T-helper 2 cell (primary cell): ENCODE measurements at places on chromosomes 2 and 18.
A peak's percentile ranks its signal among the peaks of the same experiment; 100 is the strongest.

DNA sequence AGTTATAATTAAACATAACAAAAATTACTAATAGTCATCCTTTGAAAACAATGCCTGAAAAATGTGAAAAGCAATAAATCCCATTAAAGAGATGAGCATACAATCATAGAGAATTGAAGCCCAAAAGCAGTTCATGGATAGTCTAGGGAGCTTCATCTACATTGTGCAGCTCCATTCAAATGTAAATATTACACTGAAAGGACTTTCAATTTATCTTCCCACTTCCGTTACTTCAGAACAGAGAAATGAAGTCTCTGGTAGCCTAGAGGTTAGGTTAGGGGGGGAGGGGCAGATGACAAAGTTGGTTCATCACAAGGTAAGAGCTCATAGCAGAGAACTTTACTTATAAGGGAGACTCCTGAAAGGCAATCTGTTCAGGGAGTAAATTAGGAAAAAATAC lies 126.6 kb upstream of the RGPD4 start:
- no peak for DNase-seq

DNA sequence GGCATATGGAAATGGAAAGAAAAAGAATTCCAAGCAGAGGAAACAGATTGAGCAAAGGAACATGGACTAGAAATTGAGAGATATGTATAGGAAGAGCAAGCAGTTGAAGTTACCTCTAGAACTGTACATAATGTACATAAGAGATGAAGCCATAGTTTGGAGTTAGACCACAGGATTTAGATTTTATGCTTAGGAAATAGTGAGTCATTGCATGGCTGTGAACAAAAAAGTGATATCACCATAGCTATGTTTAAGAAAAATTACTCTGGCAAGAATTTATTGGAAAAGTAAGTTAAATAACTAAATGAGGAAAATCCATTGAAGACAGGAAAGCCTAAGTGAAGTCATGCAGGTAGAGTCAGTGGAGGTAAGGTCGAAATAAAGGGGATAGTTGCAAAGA lies 99.4 kb upstream of the GALNT5 start:
- no peak for DNase-seq

- DNase-seq = no peak
Measured at GRCh38 chr2:73931531-73932500, 5.1 kb downstream of the DGUOK start.

- DNase-seq = no peak
Measured at GRCh38 chr2:86049529-86049928, 56.2 kb downstream of the POLR1A start.

DNA sequence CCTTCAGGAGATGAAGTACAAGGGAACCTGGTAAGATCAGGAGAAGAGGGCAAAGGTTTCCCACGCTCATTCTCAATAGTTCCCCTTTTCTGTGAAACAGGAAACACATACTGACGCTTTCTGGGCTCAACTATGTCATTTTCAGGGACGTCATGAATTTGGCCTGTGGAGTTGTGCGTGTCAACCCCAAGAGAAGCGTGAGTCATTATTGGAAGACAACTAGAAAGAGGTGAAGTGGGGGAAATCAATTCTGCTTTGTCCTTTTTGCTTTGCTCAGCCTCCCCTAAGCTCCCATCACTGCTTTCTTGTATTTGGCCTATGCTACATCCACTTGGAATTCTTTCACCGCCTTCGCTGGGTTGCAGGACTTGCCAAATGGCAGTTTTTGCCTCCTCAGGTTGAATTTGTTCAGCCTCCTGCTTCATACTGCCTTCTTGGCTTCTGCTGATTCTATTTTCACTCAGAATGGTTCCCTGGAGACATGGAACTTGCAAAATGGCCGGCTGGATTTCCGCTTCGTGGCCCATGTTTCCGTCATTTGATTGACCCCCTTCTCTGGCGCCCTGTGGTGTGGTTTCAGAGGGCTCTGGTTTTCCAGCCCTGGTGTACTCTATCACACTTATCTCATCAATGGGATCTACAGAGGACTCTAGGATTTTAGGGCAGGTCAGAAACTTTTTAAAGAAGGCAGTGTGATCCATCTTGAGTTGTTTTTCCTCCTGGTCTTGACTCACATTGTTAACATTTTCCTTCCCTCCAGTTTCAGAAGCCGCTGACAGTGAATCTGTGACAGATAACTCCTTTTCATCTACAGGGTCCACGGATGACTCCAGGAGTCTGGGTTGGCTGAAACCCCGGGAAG lies 93.3 kb downstream of the ALPK2 start:
- DNase-seq = peak; percentile 54

DNA sequence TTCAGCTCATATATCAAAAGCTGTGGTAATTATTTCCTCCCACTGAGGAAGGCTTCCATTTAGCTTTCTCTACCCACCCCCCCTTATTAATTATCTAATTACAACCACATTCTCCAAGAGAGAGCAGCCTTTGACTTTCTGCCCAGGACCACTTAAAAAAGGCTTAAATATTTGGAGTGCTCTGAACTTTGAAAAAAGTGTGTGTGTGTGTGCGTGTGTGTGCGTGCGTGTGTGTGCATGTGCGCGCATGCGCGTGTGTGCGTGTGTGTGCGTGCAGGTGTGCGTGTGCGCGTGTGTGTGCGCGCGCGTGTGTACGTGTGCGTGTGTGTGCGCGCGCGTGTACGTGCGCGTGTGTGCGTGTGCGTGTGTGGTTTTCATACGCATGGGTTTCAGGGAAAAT lies 57.8 kb downstream of the TWIST2 start:
- no peak for DNase-seq

GRCh38 chr2:113894156-113894743 lies 4.4 kb downstream of the ACTR3 start:
- no peak for DNase-seq

- no peak for DNase-seq
Measured at GRCh38 chr18:36296650-36297416, 680 bp upstream of the FHOD3 start.

DNA sequence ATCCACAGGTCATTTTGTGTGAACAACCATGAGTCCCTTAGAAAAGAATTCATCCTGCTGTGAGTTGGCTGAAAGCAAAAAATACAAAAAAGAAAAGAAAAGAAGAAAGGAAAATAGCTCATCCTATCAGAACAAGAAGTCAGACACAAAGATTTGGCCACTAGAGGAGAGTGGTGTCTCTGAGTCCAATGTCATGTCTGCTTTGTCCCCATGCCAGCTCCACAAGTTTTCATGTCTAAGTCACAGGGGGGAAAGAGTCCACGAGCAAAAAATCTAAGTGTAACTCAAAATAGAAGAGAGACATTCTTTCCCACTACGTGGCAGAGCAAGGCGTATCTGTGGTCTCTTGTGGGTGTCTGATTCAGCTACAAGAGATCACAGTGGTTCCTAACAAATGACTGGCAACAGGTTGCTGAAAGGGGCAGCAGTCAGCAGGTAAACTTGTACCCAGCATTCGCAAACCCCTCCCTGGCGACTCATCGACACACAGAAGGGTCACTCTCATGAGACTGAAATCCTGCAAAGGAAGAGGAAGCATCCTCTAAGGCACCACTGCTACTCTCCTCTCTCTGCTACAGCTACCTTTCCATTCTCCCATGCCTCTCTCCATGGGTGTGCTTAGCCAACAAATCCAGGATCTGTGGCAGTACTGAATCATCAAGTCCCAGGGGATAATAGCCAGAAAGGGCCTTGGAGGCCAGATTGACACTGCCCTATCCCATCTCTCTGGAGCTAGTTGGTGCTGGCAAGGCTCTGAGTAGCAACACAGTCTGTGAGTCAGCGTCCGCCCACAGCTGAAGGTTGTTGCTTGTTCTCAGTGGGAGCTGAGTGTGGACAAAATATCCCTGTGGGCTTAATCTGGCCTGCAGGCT lies 123.0 kb upstream of the SLC39A10 start:
- DNase-seq = peak; percentile 31

DNA sequence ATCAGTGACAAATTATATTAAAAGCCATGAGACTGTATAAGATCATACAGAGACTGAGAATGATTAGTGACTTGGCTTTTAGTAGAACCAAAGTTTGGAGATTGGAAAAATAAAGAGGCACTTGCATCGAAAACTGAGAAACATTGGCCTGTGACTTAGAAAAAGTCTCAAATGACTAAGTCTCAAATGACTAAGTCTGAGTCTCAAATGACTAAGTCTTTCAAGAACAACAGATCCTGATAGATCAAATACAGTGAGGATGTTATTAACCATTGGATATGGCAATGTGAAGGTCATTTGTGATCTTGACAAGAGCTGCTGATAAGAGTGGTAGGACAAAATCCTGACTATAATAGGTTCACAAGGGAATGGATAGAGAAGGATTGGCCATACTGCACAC lies 135.5 kb upstream of the FANCL start:
- peak; percentile 2 for DNase-seq
